ENCODE measurements at places on chromosomes 1 and 21. TPM values are rescaled to one million over a fixed set of nuclear protein-coding genes. Genes with fewer than 3 reads are reported as not detected.
A peak's percentile ranks its signal among the peaks of the same experiment; 100 is the strongest.

The DISP1 gene
- total RNA-seq: 23.2 TPM

The GJA4 gene
- total RNA-seq: 190 TPM

The RGS4 gene
- 57.5 TPM for total RNA-seq

The CFAP74 gene
- total RNA-seq: not detected

The OLIG2 gene
- total RNA-seq: not detected

The AADACL3 gene
- total RNA-seq: not detected

The CACHD1 gene
- total RNA-seq: 4.3 TPM

The USH2A gene
- total RNA-seq: not detected

The TNFSF18 gene
- not detected for total RNA-seq

The CFAP141 gene
- not detected for total RNA-seq

The SH3BGRL3 gene
- total RNA-seq: 228 TPM

The PKLR gene
- total RNA-seq: not detected

The ANGPTL7 gene
- 2.0 TPM for total RNA-seq

The C21orf91 gene
- 11.3 TPM for total RNA-seq

The S100A12 gene
- not detected for total RNA-seq

The TINAGL1 gene
- 1,807 TPM for total RNA-seq

DNA sequence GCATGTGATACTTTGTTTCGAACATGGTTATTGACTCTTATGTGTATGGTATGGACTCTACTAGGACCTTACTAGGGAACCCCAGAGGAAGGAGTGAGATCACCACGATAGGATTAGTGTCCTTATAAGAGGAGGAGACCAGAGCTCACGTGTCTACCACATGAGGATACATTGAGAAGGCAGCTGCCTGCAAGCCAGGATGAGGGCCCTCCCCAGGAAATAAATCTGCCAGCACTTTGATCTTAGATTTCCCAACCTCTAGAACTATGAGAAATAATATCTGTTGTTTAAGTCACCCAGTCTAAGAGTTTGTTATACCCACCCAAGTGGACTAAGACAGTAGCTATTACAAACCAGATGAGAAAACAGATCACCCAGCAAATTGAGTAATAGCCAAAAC, 559.3 kb upstream of the USP24 start:
- no peak for DNase-seq

DNA sequence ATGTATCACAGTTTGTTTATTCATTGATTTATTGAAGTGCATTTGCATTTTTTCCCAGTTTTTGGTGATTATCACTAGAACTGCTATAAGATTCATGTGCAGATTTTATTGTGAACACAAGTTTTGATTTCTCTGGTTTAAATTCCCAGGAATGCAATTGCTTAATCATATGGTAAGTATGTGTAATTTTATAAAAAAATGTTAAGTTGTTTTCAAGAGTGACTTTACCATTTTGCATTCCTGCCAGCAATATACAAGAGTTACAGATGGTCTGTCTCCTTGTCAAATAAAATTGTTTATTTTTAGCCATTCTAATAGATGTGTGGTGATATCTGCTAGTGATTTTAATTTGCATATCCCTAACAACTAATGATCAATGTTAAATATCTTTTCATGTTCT, 127.3 kb upstream of the APP start:
- no peak for DNase-seq

- no peak for DNase-seq
These were observed 216.0 kb downstream of the BACH1 start for GRCh38 chr21:29514652-29515247.

DNA sequence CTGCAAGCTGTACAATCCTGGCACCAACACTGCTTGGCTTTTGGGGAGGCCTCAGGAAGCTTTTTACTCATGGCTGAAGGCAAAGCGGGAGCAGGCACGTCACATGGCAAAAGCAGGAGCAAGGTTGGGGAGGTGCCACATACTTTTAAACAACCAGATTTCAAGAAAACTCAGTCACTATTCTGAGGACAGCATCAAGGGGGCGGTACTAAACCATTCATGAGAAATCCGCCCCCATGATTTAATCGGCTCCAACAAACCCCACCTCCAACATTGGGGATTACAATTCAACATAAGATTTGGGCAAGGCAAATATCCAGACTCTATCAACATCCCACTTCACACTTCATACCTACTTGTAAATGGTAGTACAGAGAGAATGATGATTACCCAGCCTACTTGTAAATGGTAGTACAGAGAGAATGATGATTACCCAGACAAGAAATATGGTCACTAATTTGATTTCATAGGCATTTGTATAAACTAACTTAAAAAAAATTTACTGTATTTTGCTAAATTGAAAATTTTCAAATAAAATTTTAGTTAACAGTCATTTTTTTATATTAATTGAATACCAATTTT, 24.9 kb downstream of the ATP5PF start:
- DNase-seq: no peak

DNA sequence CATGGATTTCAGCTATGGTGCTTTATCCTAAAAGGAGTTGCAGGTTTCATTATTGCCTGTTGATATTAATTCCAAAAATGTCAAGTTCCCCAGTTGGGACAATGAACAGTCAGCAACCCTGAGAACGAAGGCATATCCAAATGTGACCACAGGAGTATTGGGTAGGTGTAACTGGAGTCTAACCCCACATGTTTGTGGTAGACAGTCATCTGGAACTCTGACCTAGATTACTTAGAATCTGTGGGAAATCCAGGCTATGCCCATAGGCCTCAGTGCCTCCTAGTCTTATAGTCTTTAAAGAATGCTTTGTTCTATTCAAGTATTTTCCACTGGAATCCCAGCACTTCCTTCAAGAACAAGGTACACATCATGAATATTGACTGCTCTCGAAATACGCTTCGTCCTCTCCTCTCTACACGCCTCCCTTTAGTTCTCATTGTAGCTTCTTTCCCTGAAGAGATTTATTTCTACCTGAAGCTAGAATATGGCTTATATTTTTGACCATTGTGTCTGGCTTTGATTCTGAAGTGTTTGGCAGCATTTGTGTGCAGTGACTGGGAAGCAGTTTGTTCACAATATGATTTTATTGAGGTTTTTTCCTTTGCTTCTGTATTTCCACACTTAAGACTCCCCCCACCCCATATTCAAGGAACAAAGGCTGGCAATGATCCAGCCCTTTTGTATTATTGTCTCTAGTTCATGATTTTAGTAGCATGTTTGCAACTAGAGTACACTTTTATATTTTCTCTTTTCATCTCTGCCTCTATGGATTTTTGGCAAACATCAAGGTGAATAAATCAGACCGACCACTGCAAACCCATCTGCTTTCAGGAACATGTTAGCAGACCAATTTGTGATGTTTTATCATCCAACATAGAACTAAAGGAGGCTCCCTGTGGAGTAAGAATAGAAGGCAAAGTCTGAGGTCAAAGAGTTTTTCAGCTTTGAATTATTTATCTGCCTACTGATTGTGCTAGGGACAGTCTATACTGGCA, 178.6 kb downstream of the GPR52 start:
- no peak for DNase-seq

DNA sequence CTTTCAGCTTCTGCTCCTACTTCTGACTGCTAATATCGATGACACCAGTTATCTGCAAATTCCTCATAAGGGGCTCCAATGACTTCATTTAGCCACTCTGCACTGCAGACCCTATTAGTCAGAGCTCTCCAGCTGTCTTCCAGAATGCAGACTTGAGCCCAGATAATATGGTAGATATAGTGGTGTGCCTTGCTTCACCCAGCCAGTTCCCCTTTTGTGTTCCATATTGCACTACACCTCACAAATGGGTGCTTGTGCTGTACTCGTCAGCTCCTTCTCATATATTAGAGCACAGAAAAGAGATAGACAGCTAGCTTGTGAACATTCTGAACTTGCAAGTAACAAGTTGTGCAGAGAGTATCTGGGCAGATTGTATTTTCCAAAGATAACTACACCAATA, 23.7 kb upstream of the COG2 start:
- no peak for DNase-seq

- no peak for DNase-seq
These were observed 39.7 kb upstream of the TRIM67 start for GRCh38 chr1:231122143-231122542.

- no peak for DNase-seq
These were observed 19.0 kb upstream of the RGS2 start for GRCh38 chr1:192789871-192790270.

- no peak for DNase-seq
These were observed 765 bp downstream of the VAMP3 start for GRCh38 chr1:7771823-7772299.

DNA sequence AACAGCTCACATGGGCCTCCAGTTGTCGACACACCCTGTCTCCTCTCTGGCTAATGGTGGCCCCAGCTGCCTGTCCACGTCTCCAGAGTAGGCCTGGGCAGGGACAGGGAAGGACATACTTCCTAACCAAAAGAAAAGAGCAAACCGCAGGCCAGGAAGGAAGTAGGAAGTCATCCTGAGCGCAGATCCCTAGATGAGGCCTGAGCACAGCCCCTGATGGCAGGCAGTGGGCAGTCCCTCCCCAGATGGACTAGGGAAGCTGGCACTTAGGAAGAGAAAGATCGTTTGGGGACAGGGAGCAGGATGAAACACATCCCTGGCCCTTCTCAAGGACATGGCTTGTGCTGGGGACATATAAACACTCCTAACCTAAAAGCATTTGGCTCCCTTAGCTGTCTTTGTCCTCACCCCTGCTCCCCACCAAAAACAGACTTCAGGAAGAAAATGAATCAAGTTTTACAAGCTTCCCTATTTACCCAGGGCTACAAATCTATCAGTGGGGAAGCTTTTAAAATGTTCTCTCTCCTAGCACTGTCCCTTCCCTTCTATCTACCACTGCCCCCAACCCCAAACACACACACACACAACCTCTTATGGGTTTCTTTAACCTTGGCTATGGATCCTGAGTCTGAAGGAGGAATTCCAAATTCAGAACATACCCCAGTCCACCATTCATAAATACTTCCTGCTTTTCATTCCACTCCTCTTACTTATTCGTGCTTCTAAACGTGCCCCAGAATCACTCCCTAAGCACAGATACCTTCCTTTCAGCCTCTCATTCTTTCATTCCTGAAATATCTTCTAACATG, 21.1 kb downstream of the SSBP3 start:
- no peak for DNase-seq

GRCh38 chr1:1451696-1452364, 2.3 kb downstream of the ATAD3C start:
- no peak for DNase-seq

GRCh38 chr1:48309564-48310082, 87.1 kb downstream of the SLC5A9 start:
- DNase-seq: no peak

- no peak for DNase-seq
These were observed 231.2 kb downstream of the DSCAM start for GRCh38 chr21:40615505-40616376.

DNA sequence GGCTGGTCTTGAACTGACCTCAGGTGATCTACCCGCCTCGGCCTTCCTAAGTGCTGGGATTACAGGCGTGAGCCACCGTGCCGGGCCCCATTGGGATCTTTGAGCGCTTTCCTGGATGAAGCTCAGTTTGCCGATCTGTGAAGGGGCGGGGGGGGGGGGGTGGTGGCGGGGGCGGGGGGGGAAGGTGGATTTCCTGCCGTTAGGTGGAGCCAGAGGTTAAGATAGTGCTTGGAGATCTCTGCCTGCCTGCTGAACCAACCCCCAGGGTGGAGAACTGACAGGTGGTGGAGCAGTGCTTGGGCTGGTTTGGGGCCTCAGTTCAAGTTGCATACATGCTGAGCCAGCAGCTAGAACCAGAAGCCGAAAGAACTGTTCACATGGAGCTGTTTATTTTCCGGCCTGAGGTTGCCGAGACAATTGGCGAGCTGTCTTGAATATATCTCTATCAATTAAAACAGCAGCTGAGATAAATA, 1.7 kb downstream of the TMCC2 start:
- DNase-seq: no peak

- no peak for DNase-seq
These were observed 1.5 kb upstream of the ZMPSTE24 start for GRCh38 chr1:40256401-40257084.

- no peak for DNase-seq
These were observed 147.7 kb upstream of the IVNS1ABP start for GRCh38 chr1:185464777-185465176.

- no peak for DNase-seq
These were observed 7.2 kb downstream of the PTP4A2 start for GRCh38 chr1:31930836-31931592.

GRCh38 chr1:21511579-21512522, 2.6 kb downstream of the ALPL start:
- DNase-seq: no peak

DNA sequence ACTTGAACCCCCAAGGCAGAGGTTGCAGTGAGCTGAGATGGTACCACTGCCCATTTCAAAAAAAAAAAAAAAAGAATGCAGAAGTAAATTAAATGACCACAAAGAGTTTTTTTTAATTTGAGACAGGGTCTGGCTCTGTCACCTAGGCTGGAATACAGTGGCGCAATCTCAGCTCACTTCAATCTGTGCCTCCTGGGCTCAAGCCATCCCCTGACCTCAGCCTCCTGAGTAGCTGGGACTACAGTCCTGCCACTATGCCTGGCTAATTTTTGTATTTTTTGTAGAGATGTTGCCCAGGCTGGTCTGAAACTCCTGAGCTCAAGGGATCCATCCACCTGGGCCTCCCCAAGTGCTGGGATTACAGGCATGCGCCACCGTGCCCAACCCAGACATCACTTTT, 20.2 kb upstream of the GPR157 start:
- DNase-seq: no peak

GRCh38 chr1:112359961-112360767, 35.9 kb upstream of the CTTNBP2NL start:
- peak; percentile 83 for DNase-seq

GRCh38 chr21:45439161-45439872, 34.4 kb downstream of the COL18A1 start:
- DNase-seq: peak; percentile 90

GRCh38 chr21:42098957-42099505, 27.9 kb downstream of the UMODL1 start:
- no peak for DNase-seq

GRCh38 chr1:201845331-201846083, 16.6 kb downstream of the IPO9 start:
- no peak for DNase-seq

- DNase-seq: no peak
These were observed 7.1 kb downstream of the TCP10L start for GRCh38 chr21:32578107-32578691.

DNA sequence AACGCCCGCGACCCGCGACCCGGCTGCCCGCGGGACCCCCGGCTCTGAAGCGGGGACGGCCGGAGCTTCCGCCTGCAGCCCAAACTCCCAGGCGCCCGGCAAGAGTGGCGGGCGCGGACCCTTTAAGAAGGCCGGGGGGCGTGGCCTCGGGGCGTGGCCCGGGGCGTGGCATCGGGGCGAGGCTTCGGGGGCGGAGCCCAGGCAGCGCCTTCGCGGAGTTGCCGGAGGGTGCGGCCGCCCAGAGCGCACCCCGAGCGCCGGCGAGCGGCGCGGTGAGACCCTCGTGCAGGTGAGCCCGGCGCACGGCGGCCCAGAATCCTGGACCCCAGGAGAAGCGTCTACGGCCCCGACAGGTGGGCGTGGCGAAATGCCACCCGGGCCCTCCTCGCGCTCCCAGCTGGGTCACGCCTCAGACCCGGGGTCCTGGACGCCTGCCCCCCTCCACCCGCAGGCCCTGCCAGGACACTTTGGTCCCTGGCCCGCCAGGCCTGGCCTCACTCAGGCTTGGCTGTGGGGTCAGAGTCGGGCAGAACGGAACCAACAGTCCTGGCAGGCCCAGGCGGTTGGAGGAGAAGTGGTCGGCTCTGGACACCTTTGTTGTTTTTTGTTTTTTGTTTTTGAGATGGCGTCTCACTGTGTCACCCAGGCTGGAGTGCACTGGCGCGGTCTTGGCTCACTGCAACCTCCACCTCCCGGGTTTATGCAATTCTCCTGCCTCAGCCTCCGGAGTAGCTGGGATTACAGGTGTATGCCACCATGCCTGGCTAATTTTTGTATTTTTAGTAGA, 14.4 kb downstream of the RNF223 start:
- peak; percentile 90 for DNase-seq

GRCh38 chr1:152386940-152387339, 27.1 kb downstream of the CRNN start:
- no peak for DNase-seq
